Right forelimb (tissue), 1 donor: ENCODE measurements at places on chromosomes 3 and 15.

DNA sequence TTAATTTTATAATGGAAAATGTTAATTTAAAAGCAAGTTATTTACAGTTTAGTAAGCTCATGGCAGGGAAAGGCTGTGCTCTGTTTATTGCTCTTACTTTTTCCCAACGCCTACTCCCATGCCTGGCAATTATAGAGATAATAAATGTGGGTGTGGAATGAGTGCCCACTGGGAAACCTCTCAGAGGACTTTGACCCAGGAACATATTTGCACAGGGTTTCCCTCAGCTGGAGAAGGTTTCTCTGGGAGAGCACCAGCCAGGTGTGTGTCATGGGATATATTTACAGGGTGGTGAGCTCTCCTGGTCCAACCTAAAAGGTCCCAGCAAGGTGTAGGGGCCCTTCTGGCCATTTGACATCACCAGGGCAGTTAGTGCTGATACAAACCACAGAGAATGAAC lies 27.9 kb downstream of the ZNF710 start:
- DNase-seq: no peak

GRCh38 chr3:22265403-22265802 lies 514.4 kb upstream of the ZNF385D start:
- DNase-seq: no peak

GRCh38 chr15:57298204-57298603 lies 78.1 kb upstream of the CGNL1 start:
- no peak for DNase-seq

GRCh38 chr15:35062738-35063099 lies 22.4 kb downstream of the NANOGP8 start:
- no peak for DNase-seq

GRCh38 chr3:70770650-70771049 lies 458.2 kb upstream of the MDFIC2 start:
- DNase-seq: no peak

DNA sequence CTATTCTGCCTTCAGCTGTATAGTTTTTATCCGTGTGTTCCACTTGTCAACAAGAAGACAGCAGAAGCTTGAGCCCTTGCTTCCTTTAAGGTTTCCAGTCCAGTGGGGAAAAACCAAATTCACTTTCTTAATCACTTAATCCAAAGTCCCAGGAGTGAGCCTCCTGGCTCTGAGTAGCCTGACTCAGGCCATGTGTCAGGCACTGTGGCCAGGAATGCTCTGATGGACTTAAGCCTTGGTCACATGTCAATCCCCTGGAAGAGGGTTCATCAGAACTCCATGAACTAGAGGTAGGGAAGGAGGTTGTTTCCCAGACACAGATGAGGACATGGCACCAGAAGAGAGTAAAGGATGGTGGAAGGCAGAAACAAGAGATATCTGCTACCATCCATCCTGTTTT lies 8.8 kb downstream of the VIPR1 start:
- no peak for DNase-seq

- peak; percentile 82 for DNase-seq
These were observed 26.1 kb upstream of the KBTBD8 start for GRCh38 chr3:66971891-66972551.

DNA sequence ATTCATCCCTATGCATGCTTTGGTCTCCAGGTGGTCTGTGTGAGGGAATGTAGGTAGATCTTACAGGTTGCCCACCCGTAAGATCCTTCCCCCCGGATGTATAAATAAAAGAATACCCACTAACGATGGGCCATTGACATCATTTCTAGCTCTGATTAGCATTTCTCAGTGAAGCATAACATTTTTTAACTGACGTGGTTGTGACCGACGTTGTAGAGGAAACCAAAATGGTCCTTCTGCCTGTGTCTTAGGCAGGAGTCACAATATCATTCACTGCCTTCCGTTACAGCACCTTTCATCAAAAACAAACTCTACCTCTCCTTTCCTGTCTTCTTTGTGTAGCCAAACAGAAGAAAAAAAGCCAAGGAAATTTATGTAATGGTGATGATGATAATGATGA lies 27.3 kb upstream of the UMPS start:
- DNase-seq: no peak

DNA sequence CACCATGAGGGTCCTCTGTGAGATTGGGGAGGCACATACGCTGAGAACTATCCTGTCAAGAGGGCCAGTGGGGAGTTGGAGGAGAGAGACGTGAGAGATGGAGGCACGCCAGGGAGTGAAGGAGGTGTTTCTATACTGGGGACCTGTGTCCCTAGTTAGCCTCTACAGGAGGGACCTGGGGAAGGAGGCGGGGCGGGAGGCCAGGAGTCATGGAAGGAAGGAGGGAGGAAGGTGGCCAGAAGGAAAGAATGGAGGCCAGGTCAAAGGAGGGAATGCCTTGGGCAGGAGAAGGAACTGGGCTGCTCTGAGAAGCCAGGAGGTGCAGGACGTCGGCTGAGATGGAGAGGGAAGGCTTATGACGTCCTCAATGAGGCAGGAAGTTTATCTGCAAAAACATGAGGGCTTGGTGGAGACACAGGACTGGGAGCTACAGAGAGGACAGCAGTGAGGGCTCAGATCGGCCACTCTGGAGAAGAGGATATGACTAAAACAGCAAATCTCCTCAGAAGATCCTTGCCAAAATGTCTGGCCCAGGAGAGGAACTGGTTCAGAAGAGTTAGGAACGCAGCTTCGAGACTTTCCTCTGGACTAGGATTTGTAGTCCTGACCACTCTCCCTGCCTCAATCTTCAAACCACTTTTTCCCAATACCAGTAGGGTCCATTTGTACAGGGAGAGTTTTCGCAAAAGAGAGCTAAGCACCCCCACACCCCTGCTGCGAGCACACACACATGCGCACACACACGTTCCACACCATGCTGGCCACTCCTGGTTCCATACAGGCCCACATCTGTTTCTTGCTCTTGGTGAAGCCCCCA lies 59.9 kb downstream of the ADCY5 start:
- no peak for DNase-seq

DNA sequence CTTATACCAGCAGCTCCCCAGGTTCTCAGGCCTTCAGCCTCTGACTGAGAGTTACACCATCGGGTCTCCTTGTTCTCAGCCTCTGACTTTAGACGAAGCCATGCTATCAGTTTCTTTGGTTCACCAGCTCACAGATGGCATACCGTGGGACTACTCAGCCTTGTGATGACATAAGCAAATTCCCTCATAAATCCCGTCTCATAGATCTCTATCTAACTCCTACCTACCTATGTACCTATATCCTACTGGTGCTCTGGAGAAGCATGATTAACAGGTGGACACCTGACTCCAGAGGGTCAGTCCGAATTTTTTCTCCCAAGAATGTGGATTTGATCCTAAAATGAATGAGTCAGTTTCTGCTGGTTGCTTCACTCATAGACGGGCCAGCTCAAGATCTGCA lies 59.1 kb upstream of the CDV3 start:
- no peak for DNase-seq

- DNase-seq: no peak
These were observed 78.2 kb downstream of the GALK2 start for GRCh38 chr15:49248291-49248690.

- DNase-seq: no peak
These were observed 107.0 kb downstream of the CPN2 start for GRCh38 chr3:194244167-194244566.

DNA sequence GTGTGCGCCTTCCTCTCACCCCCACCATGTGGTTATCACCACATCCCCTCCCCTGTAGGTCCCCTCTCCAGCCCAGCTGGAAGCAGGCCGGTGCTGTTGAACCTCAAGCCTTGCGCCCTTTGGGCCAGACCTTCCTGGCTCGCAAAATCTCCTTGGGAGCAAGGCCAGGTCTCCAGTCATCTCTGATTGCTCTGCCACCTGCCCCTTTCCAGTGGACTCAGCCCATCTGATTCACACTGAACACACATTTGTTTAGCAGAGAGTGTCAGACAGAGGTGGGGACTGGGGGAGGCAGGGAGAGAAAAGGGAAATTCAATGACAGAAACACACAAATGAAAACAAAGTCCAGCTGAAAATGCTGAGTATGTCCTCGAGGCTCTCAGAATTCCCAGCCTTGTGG lies 119.4 kb downstream of the TPRA1 start:
- no peak for DNase-seq

DNA sequence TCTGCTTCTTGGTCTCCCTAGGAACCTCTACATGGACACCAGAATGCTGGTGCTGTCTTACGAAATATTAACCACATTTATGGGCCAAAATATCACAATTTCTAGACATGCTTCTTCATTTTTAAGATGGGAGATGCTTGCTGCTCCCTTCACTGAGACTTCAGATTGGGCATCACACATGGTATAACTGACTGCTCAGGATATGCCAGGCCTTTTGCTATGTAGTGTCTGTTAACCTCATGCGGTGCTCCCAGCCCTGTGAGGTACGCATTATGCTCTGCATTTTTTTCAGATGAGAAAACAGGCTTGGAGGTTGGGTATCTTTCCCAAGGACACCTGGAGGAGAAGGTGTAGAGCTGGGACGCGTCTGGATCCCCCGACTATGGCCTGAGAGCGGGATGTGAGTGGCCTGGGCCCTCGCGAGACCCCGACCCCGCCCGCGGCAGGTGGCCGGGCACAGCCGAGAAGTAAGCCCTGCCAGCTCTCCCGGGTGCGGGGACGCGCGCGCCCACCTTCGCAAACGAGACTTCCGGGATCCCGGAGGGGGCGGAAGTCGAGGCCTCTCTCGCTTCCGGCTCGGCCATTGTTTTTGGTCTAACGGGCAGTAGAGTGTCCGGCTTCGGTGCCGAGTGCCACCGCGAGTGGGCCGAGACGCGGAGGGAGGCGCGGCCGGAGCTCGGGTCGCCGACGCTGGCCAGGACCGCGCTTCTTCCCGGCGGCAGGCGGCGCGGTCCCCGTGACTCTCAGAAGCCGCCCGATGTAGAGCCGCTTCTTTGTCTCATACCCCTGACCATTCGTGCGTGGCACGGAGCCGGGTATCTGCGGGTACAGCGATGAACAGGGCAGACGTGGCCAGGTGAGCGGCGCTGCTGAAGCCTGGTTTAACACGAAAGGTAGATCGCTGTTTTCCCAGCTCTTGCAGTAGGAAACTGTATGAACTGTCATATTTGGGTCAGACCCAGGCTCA lies at the start of gene ZKSCAN7:
Gene ZKSCAN7, plus strand, starts transcription at position 568 of the 967 bp plus-strand sequence. CDS start 1,855 bp downstream, outside the sequence.
- DNase-seq: peak; percentile 82
